GM18507 (cell line): ENCODE measurements at places on chromosomes 13 and 19.

DNA sequence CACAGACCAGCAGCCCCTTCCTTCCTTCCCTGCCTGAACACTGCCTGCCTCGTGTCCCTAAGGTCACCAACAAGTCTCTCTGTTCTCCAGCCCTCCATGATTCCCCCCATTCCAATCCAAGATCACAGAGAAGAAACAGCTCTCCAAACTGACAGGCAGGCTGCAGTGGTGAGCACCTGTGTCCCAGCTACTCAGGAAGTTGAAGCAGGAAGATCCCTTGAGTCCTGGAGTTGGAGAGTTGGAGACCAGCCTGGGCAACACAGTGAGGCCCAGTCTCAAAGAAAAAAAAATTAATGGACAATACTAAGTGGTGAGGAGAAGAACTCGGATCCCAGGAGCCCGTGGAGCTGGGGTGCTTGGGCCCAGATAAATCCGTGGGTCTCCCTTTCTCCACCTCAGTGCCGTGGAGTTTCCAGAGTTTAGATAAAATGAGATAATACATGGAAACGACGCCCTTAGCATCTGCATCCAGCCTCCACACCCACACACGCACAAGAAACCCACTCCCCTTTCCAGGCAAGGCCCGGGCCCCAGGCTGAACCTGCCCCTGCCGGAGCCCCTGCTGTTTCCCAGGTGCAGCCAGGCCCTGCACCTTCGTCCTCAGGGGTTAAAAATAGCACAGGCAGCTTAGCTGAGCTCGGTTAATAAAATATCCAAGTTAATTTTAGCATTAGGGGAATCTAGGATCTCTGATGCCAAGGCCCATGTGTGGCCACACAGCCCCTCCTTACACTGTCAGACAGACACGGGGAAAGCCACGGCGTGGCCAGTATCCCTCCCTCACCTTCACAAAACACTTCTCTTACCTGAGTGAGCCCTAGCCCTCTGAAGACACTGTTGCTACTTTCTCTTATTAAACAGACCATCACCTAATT is 4.7 kb downstream of the RASA3 start:
- DNase-seq: no peak

DNA sequence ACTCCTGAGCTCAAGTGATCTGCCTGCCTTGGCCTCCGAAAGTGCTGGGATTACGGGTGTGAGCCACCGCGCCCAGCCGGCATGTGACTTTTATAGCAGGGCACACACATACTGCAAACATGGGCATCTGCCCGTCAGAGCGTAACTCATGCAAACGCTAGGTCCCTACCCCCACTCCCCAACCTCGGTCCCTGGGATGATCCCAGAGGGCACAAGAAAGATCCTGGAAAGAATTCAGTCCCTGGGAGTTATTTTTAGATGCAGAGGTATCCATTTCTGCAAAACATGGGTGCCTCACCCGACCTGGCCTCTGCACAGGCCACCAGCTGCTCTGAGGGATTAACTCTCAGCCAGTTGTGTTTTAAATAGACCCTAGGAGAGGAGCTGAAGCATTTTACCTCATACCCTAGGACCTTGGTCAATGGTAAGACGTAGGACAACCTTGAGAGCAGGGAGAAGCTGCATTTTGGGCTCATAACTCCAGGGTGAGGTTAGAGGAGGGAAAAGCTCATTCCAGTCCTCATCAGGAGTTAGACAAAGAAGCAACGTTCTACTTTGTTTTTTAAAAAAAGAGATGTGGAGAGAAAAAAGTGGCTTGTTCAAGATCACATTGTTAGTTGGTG is 10.8 kb downstream of the TMEM38A start:
- DNase-seq: no peak

DNA sequence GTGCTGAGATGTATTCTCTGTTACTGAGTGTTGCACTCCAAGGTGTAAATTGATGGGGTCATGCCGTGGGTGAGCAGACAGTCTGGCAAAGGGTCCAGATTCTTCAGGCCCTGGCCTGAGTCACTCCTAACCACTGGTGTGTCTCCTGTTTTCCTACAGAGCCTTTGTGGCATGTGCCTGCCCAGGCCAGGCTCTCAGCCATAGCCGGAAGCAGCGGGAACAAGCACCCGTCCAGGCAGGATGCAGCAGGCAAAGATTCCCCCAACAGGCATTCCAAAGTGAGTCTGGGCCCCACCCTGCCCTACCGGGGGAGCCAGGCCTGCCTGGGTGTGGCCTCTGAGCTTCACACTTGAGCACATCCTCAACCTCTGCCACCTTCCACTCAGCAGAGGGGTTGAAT is 61.9 kb downstream of the DPF1 start:
- DNase-seq: no peak

- peak; percentile 15 for DNase-seq
Observed at GRCh38 chr13:109160357-109160756, 530.9 kb downstream of the MYO16 start.

DNA sequence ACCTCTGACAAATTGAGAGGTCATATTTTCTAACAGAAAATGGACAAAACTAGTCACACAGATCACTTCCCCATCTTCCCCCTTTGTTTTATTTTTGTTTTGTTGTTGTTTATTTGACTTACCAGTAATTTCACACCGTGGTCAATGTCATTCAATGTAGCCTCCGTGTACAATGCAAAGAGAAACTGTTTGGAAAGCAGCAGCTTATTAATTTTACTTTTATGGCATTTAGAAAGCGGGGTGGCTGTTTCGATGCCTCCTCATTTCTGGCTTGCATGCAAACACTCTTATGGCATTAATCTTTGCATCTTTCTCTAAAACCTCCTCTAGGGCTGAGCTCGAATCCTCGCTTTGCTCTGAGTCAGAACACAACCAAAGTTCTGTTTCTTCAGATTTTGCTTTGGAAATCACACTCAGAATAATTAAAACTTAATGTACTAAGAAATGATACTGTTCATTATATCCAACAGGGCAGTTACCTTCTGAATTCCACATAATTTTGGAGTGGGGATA is 77.0 kb downstream of the ZNF536 start:
- no peak for DNase-seq

GRCh38 chr13:108226184-108226583 is 8.0 kb downstream of the ABHD13 start:
- DNase-seq: no peak

- no peak for DNase-seq
Observed at GRCh38 chr13:39509616-39510315, 93.2 kb downstream of the LHFPL6 start.

- DNase-seq: no peak
Observed at GRCh38 chr13:91557328-91558090, 159.1 kb downstream of the GPC5 start.

DNA sequence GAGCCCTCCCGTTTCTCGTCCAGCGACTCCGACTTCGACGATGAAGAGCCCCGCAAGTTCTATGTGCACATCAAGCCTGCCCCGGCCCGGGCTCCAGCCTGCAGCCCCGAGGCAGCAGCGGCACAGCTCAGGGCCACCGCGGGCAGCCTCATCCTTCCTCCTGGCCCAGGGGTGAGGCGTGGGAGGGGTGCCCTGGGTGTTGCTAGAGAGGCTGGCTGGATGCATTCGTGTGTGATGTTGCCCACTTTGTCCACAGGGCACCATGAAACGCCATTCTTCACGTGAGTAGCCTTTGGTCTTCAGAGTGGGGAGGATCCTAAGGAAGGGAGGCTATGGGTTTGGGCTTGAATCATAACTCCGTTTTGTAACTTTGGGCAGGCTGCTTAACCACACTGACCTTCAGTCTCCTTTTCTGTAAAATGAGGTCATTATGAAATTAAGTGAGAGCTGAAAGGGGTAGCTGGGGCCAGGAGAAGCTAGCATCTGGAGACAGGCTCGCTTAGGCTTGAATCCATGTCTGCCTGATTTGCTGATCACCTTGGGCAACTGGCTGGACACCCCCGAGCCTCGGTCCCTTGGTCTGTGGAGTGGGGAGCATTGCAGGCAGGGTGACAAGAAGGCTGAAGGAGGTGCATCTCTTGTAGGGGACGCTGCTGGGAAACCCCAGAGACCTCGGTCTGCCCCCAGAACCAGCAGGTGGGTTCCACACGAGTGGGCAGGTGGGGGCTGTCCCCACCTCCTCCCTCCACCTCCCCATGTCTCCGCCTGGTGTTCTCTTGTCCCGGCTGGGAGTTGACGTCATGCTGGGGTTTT is 18.7 kb upstream of the B3GNT3 start:
- DNase-seq: peak; percentile 67

DNA sequence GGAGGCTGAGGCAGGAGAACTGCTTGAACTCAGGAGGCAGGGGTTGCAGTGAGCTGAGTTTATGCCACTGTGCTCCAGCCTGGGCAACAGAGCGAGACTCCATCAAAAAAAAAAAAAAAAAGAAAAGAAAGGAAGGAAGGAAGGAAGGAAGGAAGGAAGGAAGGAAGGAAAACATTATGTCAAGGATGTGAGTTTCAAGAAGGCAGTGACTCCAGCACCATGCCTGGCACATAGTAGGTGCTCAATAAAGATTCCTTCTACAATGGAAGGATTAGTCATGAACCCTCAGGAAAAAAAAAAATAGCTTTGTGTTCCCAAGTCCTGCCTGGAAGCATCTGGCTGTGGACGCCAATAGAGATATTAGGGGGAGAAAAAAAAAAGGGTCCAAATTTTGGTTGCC is 10.1 kb upstream of the ZNRF4 start:
- no peak for DNase-seq

GRCh38 chr19:39430675-39431593 is 4.8 kb downstream of the RPS16 start:
- DNase-seq: no peak

- no peak for DNase-seq
Observed at GRCh38 chr19:6481541-6482342, at the start of gene DENND1C. TSS of gene DENND1C (minus strand) at chr19:6481787. CDS start at chr19:6481695, 92 bp downstream.

DNA sequence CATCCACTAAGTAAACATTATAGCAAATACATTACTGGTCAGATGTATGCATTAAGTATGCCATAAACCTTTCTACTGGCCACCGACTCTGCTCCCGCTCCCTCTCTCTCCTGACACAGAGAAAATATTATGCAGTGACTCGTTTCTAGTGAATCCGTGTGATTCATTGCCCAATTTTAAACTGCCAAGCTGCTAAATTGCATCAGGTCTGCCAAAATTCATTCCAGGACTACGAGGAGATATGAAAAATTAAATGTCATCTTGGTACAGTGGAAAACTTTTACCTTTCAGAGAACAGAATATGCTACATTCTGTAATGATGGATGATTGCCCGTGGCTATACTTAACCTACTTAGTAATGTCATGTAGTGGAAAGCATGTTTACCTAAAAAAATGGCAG is 368.8 kb upstream of the TSHZ3 start:
- DNase-seq: no peak

GRCh38 chr13:100432611-100433010 is 156.0 kb downstream of the GGACT start:
- DNase-seq: no peak

DNA sequence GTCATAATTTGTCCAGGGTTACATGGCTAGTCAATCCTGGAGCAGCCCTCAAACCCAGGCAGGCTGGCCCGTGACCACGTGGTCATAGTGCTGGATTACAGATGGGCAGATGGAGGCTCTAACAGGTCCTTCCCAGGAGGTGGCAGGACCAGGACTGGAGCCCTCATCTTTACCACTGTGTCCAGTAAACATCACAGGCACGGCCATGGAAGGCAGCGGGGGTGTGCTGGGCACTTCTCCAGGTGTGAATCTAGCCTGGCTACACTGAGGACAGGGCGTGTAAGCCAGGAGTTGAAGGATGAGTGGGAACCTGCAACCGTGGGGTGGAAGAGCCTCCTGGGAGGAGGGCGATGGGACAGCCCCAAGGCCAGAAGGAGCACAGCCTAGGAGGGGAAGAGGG is 6.1 kb downstream of the CIC start:
- no peak for DNase-seq

- DNase-seq: no peak
Observed at GRCh38 chr13:95444006-95444730, 108.4 kb upstream of the CLDN10 start.

GRCh38 chr19:56611288-56611687 is 16.2 kb downstream of the ZNF71 start:
- no peak for DNase-seq

GRCh38 chr19:35497406-35497805 is 7.1 kb upstream of the KRTDAP start:
- no peak for DNase-seq

GRCh38 chr19:8373867-8374813 is 10.2 kb downstream of the ANGPTL4 start:
- no peak for DNase-seq

DNA sequence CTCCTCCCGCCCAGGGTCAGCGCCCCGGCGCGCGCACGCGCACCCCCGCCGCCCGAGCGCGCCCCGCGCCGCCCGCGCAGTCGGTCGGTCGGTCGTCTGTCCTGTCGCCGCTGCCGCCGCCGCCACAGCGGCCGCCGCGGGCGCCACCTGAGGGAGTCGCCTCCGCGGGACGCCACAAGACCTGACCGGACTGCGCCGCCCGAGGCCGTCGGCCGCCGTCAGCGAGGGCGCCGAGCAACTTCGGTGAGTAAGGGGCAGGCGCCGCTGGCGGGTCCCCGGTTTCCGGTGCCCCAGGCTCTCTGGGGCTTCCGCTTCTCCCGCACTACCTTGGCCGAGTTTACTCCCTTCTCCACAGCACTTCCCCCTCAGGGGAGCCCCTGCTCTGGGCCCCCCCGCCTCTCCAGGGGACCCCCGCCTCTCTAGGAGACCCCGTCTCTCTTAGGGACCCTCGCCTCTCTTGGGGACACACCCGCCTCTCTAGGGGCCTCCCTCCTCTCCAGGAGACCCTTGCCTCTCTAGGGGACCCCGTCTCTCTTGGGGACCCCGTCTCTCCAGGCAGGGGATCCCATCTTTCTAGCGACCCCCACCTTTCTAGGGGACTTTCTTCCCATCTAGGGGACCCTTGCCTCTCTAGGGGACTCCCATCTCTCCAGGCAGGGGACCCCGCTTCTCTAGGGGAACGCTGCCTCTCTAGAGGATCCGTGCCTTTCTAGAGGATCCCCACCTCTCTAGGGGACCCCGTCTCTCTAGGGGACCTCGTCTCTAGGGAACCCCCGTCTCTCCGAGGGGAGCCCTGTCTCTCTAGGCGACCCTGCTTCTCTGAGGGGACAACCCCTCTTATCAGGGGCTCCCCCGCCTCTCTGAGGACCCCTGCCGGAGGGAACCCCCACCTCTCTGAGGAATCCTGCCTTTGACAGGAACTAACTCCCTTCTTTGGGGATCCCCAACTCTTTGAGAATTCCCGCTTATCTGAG is 19.3 kb upstream of the GATAD2A start:
- no peak for DNase-seq

DNA sequence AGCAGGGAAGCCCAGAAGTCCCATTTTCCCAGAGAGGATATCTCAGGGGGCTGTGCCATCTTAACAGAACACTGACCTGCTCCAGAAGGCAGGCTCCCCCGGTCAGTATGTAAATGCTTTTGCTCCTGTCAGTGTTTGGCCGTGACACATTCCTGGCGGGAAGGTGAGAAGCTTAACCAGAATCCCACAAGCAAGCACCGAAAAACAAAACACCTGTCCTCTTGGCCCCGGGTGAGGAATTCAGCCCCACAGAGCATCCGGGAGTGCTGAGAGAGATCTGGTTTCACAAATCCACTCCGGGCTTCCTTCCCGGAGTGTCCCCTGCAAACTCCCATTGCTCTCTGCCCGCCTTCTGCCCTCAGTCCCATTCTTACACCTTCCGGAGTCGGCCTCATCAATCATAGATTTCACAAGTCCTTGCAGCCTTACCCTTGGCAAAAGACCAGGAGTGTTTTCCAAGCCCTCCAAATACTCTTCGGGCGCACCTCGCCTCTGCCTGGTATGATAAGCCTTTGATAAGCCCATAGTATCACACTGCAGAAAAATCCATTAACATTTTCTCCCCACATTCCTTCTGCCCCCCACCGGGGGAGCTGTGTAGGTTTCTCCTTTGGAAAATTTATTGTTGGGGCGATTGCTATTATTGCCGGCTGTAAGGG is 12.2 kb downstream of the TPM4 start:
- no peak for DNase-seq
